Vagina (tissue), 2 donors: ENCODE measurements at places on chromosomes 16 and 17. TPM values are rescaled to one million over a fixed set of nuclear protein-coding genes. Genes with fewer than 3 reads are reported as not detected.

GRCh38 chr17:251531-251930 is 70.1 kb upstream of the DOC2B start:
- H3K27me3 ChIP-seq, result no peaks in the 10 kb centered on the region
- H3K4me1 ChIP-seq, result no peaks in the 10 kb centered on the region
- no peak overlapping the region for H3K27ac ChIP-seq
- H3K36me3 ChIP-seq, result no peaks in the 10 kb centered on the region
- DNase-seq, result no peak

- H3K4me3 ChIP-seq, result no peak overlapping the region
- H3K36me3 ChIP-seq, result no peaks in the 10 kb centered on the region
- H3K4me1 ChIP-seq, result peaks cover 21% of the 10 kb centered on the region
- H3K27ac ChIP-seq, result no peak overlapping the region
These were observed 146.9 kb downstream of the SNX29 start for GRCh38 chr16:12123462-12123861.

- H3K27me3 ChIP-seq, result no peaks in the 10 kb centered on the region
- H3K4me3 ChIP-seq, result no peak overlapping the region
- H3K36me3 ChIP-seq, result no peaks in the 10 kb centered on the region
- DNase-seq, result no peak
These were observed 15.2 kb downstream of the CD300A start for GRCh38 chr17:74481621-74482020.

DNA sequence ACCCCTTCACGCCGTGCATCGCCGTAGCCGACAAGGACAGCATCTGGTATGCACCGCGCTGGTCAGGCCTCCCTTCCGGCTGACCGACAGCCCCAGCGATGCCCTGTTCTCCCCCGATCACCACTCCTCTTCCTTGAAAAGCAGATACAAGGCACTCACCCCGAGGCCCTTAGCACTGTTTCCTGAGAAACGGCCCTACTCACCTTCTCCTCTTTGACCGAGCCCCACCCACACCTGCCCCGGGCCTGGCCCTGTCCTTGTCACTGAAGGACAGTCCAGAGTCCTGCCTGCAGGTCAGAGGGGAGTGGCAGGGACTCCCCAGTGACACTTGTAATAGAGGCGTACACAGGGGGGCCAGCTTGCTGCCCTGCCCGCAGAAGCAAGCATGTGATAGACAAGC is 45.9 kb upstream of the CHMP6 start:
- no peak overlapping the region for H3K27ac ChIP-seq
- no peak overlapping the region for H3K4me3 ChIP-seq
- no peak for DNase-seq
- H3K36me3 ChIP-seq, result peaks cover 33% of the 10 kb centered on the region
- peaks cover 26% of the 10 kb centered on the region for H3K4me1 ChIP-seq

DNA sequence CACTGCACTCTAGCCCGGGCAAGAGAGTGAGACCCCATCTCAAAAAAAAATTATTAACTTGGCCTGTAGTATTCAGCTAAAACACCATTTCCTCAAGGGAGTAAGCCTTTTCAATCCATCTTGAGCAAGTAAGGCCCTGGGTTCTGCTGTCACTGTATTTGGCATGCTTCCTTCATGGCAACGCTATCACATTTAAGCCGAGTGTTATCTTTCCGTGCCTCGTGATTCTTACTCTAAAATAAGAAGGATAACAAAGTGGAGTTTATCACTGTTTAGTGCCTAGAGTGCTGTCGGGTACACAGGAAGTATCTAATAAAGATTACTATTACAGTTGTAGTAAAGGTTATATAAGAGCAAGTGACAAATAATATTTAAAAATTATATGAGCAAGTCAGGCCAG is 8.8 kb downstream of the VPS53 start:
- no peaks in the 10 kb centered on the region for H3K27me3 ChIP-seq
- no peak for DNase-seq
- no peaks in the 10 kb centered on the region for H3K4me1 ChIP-seq
- H3K27ac ChIP-seq, result no peak overlapping the region

GRCh38 chr16:58127033-58127556 is 2.1 kb downstream of the CFAP20 start:
- H3K36me3 ChIP-seq, result no peaks in the 10 kb centered on the region
- DNase-seq, result no peak
- peak overlapping the region; percentile 74 for H3K27ac ChIP-seq
- H3K27me3 ChIP-seq, result no peaks in the 10 kb centered on the region
- H3K4me3 ChIP-seq, result peak overlapping the region; percentile 96

- H3K27ac ChIP-seq, result peak overlapping the region; percentile 60
- no peaks in the 10 kb centered on the region for H3K36me3 ChIP-seq
These were observed 30.9 kb upstream of the SEC14L1 start for GRCh38 chr17:77109764-77110359.

Gene SCNN1G
- total RNA-seq, result 26.5 TPM

Gene IL32
- total RNA-seq, result 13.0 TPM

Gene SPATA32
- total RNA-seq, result not detected

Gene CDH5
- total RNA-seq, result 38.3 TPM

Gene CD300E
- 0.98 TPM for total RNA-seq

Gene PRSS33
- total RNA-seq, result not detected

Gene ANKRD40CL
- not detected for total RNA-seq
